ENCODE measurements at places on chromosomes 2 and 18.

GRCh38 chr2:102438111-102438510, 15.2 kb downstream of the IL18RAP start:
- no peak for DNase-seq

DNA sequence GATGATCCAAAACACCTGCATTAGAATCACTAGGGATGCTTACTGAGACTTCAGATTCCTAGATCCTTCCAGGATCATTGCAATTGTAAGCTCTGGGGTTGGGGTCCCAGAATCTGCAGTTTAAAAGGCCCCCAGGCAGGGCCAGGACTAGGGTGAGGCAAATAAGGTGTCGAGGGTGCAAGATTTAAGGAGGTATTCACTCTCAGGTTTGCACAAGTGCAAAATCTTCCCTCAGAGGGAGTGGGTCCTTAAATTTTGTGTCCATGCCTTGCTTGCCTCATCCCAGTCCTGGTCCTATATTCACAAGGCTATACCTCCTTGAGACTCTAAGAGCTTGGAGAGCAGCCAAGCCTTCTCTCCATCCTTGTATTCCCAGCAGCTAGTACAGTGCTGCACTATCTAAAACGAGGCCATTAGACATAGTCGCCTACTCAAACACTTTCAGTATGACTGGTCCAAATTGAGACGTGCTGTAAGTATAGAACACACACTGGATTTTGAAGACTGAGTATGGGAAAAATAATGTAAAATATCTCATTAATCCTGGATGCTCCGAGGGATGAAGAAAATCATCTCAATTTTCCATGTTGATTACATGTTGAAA, 31.6 kb upstream of the MREG start:
- no peak for DNase-seq

DNA sequence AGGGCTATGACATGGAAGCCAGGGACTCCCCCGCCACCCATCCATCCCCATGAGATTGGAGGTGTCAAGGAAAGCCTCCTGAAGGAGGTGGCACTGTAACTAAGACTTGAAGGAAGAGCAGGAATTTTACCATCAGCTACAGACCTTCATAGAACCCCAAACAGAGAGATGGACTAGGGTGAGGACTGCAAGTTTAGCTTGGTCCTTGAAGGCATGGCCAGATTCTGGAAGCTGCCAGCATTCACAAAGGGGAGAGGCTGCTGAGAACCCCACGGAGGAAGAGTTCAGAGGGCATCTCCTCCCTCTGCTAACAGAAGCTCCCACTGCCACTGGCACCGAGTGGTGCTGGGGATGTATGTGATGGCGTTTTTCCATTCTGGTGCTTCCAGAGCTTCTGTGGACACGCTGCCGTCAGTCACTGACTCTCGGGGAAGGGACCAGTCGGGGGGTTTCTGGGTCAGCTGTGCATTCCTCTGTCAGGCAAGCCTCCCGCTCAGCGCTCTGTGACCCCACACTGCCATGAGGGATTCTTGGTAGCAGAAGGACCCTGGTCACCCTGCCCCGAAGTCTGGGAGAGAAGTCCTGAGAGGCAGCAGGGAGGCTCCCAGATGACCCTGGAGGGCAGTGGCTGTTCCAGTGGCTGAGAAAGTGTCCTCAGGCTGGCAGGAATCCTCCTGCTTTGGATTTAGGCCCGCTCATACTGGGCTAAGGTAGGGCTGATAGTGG, 18.1 kb downstream of the TMEM185B start:
- no peak for DNase-seq

DNA sequence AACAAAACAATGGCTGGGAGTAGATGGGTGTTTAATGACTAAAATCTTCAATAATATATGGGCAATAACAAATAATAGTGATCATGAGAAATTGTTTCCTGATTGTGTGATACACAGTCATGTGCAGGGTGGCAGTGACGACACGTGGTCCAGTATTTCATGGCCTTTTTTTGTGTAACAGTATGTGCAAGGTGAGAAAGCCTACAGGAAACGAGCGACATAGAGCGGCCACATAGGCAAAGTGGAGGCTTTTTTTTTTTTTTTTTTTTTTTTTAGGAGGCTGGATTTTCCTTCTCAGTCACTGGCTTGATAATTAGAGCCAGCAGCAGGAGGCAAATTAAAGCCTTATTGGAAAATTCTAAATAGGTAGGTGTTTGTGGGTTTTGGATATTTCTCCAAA, 123.7 kb downstream of the MYO3B start:
- DNase-seq = no peak

- no peak for DNase-seq
These were observed 47.3 kb upstream of the PAPOLG start for GRCh38 chr2:60708630-60709320.

DNA sequence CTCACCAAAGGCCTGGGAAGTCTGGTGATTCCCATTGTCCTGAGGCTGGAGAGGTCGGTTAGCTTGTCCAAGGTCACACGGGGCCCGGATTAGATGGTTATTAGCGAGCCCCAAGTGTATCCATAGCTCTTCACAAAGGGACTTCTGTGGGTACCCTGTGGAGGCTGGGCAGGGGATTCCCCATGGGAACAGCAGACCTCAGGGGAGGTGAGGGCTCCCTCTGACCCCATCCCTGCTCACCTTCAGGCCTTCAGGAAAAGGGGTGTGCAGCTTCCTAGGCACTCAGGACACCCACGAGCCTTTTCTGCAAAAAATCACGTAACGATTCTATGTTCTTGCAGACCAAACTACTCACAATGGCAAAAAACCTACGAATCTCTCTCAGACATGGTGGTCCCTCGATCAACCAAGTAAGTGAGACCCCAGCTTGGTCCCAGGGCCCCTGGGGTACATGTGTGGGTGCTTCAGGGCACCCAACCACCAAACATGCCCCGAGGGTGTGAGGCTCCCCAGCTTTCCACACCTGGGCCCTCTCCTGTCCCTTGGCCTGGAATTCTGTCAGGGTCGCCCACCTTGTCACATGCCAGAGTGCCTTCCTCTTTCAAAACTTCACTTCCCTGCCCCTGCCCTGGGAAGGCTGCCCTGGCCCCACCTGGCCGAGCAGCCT, 40.3 kb downstream of the PDIA6 start:
- DNase-seq = no peak

DNA sequence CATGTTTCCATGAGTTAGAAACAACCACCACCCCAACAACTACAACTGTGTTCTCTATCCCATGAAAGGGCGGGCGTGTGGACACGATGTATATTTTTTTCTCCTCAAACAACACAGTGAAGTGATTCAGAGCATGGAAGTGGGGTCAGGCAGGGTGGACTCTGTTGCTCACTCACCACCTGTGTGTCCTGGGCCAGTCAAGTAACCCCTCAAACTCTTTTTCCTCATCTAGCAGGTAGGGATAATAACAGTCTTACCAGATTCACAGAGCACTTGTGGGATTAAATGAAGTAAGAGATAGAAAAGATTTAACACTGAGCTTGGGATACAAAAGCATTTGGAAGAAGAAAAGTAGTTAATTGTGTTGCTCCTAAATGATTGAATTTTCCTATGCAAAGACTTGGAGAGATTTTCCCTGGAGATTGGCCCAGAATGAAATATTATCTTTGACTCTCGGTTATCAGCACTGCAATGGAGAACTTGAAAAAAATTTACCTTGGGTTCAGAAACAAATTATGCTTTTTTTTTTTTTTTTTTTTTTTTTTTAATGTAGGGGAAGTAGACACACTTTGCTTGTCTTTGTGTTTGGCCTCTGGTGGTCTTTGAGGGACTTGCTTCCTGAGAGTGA, 161.9 kb upstream of the EPAS1 start:
- DNase-seq = no peak

DNA sequence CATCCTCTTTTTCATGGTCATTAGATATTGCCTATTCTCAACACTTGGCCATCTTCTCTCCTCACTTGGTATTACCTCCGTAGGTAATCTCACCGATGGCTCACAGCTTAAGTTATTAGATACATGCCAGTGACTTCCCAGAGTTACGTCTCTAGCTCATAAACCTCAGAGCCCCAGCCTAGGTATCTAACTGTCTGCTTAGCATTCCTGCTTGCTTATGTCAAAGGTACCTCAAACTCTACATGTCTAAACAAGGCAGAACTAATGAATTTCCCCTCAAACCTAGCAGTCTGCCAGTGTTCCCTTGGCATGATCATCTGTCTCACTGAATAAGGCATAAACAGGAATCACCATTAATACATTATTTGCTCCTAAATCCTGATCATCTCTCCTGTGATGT, 27.7 kb upstream of the ZNF638 start:
- no peak for DNase-seq

DNA sequence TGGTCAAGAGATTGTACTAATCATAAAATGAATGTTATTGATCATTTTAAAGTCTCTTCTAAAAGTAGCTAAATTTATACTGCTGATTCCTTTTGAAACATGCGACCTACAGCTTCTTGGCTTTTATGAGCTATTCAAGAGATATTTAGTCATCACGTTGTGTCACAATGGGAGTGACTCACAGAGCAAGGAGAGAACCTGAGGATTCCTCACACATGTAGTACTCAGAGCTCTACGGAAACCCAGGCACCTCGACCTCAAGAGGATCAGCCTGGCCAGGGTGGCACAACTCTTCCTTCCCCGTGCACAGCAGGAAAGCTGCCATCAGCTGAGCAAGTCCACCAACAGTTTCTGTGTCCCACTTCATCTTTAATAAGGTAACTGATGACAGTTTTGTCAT, at the start of gene DHRS9:
Gene DHRS9 (plus strand): TSS at position 223 of the 400 bp plus-strand sequence. CDS start 12,019 bp downstream, outside the sequence.
- no peak for DNase-seq

GRCh38 chr2:191789796-191790195, 57.1 kb downstream of the CAVIN2 start:
- no peak for DNase-seq

DNA sequence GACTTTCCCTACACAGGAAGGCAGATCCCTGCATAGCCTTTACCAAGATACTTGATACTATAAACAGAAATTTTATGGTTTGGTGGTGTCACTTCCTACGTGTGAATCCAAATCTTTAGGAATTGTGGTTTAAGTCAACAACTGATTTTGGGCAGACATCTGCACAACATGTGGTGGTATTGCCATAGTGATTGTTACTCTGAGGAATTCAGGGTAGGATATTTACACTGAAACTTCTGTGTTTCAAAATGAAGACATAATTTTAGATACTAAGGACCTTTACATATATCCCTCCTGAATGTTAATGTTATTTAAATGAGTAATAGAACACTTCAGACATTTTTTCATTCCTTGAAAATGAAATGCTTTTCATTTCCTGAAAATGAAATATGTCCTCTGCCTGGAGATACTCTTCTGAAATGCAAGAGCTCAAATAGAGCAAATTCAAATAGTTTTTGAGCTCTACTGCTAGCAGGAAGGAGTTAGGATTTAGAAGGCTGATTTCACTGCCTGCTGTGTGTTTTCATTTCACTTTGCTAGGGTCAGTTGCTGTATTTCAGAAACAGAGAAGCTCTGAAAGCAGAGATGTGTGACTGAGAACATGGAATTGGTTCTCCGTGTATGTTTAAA, 77.2 kb downstream of the MDH1 start:
- DNase-seq = no peak

DNA sequence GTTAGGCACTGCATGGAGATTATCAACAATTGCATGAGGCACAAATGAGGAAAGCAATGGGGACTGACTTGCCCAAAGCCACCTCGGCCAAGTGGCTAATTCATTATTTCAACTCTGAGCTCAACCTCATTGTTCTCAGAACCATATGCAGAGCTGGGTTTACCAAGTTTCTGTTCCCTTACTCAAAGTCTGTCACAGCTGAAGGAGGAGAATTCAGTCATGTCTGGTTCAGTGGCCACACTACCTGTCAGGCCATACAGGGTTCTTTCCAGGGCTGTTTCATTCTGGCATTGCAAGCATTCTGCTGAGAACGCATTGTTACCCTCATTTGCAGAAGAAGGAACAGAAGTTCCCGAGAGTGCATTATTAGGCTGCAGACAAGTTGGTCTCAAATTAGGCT, 181.7 kb downstream of the MYT1L start:
- no peak for DNase-seq

DNA sequence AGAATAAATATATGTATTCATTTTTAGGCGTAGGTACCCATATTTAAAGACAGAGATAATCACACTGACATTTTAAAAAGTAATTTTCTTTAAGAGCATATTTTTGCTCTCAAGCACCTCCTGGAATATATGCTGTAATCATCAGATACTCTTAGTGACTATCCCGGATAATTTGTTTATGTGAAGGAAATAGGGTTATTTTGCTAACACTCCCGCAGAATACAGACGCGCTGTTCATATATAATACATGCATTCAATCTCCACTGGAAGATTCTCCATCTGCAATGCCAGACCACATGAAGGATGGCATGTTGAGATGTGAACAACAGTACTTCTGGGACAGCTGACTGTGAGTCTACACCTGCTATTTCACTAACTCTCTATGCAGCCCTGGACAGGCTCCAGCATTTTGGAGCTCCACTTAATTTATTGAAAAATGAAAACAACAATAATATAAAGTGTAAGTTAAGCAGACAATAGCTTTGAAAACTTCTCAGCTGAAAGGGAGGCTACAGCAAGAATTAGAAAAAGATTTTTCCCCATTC, 430.6 kb downstream of the TMX3 start:
- DNase-seq = no peak

DNA sequence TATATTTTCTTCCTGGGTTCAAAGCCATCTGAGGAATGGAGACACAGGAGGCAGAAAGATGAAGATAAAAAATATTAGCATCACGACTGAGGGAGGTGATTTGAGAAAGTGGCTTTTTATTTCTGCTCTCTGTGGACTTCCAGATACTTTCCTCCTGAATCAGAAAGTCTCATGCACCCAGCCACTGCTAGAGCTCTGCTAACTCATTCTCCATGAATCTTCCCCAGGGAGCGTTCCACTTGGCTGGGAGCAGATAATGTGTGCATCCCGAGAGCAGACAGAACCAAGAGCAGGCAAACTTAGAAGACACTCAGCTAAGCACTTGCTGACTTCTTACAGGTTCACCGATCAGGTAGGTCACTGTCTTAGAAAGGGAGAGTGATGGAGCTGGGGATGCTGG, 264.1 kb upstream of the THUMPD2 start:
- DNase-seq = no peak

DNA sequence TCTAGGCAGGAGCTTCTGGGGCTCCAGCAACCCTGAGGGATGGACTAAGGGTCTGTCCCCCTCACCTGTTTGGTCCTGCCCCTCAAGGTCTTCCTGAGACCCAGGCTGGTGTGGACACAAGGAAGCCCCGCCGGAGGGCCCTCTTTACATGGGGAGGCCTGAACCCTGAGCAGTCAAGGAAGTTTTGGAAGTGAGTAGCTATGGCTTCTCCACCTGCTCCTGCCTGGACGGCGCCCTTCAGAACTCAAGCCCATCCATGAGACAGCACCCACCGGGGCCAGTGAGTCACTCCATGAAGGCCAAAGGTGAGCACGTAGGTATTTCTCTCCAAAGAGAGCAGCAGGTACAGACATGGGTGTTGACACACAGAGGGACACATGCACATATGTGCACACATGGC, 98.2 kb upstream of the CTDP1 start:
- DNase-seq = no peak

DNA sequence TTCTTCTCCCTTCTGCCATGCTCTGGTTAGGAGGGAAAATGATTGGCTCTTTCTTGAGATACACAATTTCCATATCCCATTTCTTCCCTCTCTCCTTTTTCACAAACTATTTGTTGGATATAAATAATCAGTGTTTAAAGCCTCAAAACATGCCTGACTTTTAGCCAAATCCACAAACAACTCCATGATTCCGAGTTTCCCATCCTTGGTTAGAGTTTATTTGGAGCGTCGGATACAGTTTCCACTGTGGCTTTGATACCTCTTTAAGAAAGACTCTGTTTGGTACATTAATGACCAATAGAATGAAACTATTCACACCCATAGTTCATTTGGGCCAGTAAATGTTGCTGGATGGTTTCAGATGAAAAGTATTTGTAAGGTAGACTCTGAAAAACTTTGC, 5.9 kb upstream of the FHL2 start:
- no peak for DNase-seq

GRCh38 chr2:85160966-85161960, 28.1 kb downstream of the TCF7L1 start:
- no peak for DNase-seq

Data from H1 (cell line).